ENCODE measurements at places on chromosomes 6 and 20. TPM values are rescaled to one million over a fixed set of nuclear protein-coding genes. Genes with fewer than 3 reads are reported as not detected.

The EEF1A2 gene
- not detected for polyA plus RNA-seq

The NR2E1 gene
- polyA plus RNA-seq, result not detected

The C20orf173 gene
- not detected for polyA plus RNA-seq

The GJA10 gene
- not detected for polyA plus RNA-seq

The CCNC gene
- 35.6 TPM for polyA plus RNA-seq

The TUBE1 gene
- 11.6 TPM for polyA plus RNA-seq

The PKHD1 gene
- not detected for polyA plus RNA-seq
